ENCODE measurements at places on chromosomes 1 and 21. TPM values are rescaled to one million over a fixed set of nuclear protein-coding genes. Genes with fewer than 3 reads are reported as not detected.

The IFNLR1 gene
- 11.1 TPM for total RNA-seq

The LIN9 gene
- 4.6 TPM for total RNA-seq

The DPT gene
- 44.7 TPM for total RNA-seq

The SPAG17 gene
- 0.12 TPM for total RNA-seq

- DNase-seq = no peak
These were observed 176.7 kb downstream of the TTLL7 start for GRCh38 chr1:83822208-83822607.

DNA sequence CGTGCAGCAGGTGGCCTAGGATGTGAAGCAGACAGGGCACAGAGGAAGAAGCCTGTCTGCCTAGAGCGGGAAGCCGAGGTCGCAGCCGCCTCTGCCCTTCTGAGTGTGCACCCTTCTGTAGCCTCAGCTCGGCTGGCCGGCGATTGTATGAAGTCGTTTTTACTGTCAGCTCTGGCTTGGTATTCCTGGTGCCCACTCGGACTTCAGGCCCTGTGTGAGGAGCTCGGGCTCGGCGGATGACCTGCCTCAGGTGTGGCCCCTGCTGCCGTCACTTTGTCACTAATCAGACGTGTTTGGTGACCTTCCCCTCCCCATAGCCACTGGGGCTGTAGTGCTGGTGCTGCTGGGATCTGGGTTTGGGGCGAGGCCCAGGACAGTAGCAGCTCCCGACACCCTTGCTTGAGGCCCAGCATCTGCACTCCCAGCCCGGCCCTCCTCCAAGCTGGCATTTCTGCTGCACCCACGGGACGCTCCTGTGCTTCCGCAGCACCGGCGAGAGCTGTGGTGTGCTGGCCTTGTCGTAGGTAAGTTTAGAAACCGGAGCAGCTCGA is 18.1 kb downstream of the SLX9 start:
- DNase-seq = no peak

- DNase-seq = no peak
These were observed 235.0 kb upstream of the NFIA start for GRCh38 chr1:60847391-60847790.

DNA sequence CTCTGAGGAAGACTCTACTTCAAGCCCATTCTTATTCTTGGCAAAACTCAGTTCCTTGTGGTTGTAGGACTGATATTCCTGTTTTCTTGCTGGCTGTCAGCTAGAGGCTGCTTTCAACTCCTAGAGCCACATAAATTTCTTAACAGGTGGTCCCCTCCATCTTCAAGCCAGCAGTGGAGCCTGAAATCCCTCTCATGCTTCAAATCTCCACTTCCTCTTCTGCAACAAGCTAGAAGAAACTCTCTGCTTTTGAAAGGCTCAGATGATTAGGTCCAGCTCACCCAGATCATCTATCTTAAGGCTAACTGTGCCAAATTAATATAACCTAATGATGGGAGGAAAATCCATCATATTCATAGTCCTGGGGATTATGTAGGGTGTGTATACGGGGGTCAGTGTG is 43.2 kb upstream of the CD34 start:
- no peak for DNase-seq

Measured in upper lobe of right lung (tissue), 1 donor.